ENCODE measurements at places on chromosomes 7 and 10.

GRCh38 chr10:35379226-35380137, 43.2 kb downstream of the CCNY start:
- DNase-seq, result no peak

DNA sequence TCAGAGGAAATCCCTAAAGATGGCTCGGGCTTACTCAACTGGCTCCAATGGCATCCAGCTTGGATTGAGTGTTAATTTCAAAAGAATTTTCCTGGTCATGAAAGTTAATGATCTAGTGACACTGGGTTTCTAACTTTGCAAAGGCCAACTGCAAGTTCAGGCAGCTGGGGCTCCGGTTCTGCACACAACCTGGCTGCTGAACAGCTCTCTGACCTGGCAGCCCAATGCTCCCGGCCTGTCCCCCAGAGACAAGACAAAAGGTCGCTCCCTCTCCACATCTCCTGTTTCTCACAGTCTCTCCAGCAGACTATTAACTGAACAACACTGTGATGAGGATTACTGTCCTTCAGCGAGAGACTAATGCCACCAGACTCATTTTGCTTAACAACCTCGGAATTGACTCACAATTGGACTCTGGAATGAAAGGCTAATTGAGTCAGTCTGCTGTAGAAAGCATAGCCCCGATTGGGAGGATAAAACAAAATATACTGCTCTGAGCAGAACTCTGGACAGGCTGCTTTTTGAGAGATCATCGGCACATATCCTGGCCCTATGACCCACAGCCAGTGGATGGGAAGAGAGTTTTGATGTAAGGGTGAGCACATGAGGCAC, 174.5 kb downstream of the GFRA1 start:
- DNase-seq, result no peak

- no peak for DNase-seq
Observed at GRCh38 chr7:10632712-10633111, 341.0 kb upstream of the PHF14 start.

DNA sequence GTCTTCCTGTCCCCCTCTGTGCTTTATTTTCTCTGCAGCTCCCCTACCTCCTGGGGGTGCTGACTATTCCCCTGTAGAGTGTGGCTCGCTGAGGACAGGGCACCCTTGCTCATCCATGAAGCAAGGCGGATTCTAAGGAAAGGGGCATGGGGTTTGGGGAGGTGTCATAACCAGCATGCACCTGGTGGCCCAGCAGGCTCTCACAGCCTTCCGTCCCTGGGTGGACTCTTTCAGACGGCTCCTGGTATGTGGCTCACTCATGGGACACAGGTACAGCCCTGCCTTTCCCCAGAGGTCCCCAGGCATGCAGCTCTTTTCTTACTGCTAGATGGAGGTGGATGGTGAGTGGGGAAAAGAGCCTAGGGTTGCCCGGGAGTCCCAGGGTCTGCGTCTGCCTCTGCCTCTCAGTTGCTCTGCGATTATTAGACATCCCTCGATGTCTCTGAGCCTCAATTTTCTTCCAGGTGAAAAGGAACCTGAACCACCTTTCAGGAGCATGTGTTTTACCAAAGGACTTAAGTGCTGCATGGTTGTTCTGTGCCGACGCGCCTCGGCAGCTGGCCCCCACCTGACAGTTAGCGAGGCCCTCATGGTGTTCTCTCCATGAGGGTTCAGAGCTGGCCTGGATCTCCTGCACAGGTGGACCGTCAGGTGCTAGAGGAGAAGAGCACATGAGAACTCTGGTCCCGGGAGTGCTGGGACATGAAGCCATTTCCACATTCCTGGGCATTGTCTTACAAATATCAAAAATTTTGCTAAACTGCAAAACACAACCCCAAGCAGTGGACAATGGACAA, 172.5 kb upstream of the SHH start:
- DNase-seq, result no peak

DNA sequence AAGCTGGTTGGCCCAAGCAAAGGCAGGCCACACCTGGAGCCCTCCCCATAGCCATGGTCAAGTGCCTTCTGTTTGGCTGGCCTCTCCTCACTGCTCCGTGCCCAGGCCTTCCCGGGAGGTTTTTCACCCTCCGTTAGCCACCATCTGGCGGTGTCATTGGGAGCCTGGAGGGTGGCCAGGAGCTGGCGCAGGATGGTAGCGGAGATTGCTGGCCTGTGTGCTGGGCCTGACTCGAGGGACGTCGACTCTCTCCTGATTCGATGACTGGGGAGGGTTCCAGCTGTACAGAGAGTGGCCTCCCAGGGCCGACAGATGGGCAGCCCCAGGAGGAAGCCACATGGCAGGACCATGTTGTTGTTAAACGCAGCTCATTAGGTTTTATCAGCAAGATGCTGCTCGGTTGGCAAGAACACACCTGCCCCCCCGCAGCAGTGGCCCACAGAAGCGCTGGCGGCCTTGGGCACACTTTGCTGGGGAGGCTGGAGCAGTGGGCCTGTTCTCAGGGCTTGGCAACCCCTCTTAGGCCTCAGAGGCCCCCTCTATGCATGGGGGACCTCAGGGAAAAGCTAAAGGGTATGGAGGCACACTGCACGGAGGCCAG, 64.0 kb upstream of the CACUL1 start:
- DNase-seq, result no peak

GRCh38 chr7:143002106-143002505, 24.8 kb downstream of the OR9A2 start:
- DNase-seq, result no peak

- no peak for DNase-seq
Observed at GRCh38 chr10:68231817-68232251, at the start of gene ATOH7. Gene ATOH7, minus strand, starts transcription at chr10:68232113. Its CDS starts 436 bp downstream, at chr10:68231677.

GRCh38 chr7:46256870-46257661, 336.0 kb upstream of the IGFBP3 start:
- DNase-seq, result no peak
